ENCODE measurements at places on chromosomes 16 and 17.

DNA sequence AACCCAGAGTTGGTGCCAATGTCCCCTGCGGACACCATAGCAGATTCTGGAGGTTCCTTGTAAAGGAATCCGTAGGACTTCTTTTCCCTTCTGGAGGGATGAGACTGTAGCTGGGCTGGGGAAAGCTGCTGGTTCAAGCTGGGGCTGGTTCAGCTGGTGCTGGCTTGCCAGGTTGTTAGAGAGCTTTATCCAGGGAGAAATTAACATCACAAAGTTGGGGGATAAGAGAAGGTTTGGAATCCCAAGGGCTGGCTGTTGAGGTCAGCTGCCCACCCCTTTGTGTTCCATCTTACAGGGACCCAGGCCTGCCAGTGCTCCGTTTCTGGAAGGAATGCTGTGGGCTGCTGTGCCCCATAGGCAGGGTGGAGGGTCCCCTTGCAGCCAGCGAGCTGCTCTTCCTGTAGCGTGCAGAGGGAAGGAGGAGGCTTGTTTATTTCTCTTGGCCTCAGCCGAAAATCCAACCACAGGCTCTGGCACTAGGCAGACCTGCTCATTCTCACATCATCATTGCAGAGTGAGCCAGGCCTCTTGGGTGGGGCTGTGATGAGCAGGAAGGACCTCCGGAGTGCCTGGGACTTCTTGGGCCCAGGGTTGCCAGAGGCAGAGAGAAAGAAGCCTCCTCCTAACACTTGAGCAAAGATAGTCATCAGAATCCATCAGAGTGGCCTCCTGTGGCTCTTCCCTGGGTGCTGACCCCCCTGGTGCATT is 251.1 kb downstream of the SEC14L1 start:
- DNase-seq = peak; percentile 88

DNA sequence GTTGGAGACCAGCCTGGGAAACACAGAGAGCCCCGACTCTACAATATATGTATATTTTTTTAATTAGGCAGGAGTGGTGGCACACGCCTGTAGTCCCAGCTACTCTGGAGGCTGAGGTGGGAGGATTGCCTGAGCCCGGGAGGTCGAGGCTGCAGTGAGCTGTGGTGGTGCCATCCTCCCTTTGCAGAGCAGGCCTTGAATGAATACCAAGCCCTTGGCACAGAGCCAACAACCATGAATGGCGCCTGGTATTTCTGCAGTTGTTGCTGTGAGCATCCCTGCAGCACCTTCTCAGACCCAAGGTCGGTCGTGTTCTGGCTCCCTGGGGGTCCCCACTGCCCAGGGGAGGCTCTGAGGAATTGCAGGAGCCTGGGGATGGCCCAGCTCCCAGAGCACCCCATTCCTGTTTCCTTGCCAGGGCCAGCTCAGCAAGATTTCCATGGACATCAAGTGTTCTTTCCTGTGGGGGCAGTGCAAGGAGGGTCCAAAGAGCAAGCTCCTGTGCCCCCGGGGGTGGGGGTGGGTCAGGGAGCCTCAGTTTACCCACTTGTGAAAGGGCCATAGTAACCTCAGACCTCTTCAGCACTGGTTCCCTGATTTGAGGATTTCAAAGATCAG is 25.6 kb upstream of the RMI2 start:
- no peak for DNase-seq

DNA sequence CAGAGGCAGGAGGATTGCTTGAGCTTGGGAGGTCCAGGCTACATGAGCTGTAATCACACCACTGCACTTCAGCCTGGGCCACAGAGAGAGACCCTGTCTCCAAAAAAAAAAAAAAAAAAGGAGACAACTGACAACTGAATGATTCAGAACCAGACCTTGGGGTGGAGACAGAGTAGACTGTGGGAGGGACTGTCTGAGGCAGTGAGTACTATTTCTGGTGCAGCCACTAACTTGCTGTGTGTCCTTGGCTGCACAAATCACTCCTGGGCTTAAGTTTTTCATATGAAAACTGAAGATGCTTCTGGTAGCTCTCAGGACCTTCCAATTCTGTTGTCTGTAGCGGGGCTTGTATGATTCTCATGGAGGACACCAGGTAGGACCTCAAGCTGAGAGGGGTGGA is 5.8 kb downstream of the ASB16 start:
- no peak for DNase-seq

DNA sequence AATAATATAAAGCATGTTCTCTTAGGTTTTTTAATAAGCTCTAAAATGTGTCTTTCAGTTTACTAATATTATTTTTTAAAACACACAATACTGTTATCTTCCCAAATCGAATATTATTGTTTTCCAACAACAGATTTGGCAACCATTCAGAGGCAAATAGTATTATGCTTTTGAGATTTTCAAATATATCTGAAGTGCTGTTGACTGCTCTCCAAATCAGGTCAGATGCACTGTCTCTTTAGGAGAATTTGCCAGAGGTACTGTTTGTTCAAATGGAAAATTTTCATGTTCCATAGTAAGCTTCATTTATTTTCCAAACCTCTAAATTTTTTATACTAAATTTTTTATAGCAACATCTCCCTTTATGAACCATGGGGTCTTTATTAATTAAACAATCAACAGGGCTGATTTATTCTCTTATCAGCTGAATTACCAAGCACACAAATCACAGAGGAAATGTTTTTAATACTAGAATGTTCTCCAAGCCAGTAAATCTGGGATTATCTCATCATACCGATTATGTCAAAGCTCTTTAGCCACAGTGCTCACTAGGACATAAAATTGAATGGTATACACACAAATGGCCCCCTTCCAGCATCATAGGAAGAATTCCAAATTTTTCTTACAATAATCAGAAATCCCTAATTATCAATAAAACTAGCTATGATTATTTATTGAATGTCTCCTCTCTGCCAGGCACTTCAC is 108.8 kb upstream of the HLF start:
- no peak for DNase-seq

DNA sequence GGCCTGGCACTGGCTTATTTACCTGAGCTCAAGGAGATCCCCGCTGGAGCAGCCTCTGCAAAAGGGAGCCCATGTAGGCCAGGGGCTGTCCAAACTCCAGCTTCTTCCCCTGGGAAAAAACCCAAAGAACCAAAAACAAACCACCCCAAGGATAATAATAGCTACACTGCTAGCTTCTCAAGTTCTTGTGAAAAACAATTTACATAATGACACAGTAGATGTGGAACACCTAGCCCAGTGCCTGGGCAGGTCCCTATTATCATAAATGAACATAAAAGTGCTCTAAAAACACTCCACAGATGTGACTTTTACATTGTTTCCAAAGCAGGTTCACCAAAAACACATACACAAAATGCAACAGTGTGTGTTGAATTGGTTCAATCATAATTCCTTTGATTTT is 27.3 kb downstream of the CENPV start:
- DNase-seq = no peak

GRCh38 chr16:15037003-15037402 is 18.9 kb downstream of the NTAN1 start:
- DNase-seq = no peak

- no peak for DNase-seq
Measured at GRCh38 chr17:31067691-31068184, 27.0 kb upstream of the NF1 start.

DNA sequence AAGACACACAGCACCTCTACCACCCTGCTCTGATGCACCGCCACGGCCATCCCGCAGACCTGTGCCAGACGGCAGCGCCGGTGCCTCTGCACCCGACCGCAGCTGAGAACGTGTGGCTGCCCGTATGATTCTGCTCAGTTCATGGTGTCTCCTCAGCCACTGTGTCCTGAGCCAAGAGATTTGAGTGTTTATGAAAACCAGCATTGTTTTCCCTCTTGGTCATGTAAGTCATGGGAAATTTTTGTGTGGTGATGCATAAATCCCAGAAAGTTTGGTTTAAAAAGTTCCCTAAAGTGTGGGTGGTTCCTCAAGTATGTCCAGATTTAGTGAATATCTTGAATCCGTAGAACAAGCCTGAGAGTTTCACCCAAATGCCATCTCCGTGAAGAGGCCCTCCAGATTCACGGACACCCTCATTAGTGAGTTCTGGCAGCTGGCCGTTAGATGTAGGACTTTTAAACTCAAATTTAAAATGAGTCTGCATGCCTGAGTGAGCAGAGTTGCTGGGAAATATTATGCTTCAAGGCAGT is 57.6 kb downstream of the CDRT4 start:
- peak; percentile 70 for DNase-seq
